ENCODE measurements at places on chromosomes 3 and 15.

DNA sequence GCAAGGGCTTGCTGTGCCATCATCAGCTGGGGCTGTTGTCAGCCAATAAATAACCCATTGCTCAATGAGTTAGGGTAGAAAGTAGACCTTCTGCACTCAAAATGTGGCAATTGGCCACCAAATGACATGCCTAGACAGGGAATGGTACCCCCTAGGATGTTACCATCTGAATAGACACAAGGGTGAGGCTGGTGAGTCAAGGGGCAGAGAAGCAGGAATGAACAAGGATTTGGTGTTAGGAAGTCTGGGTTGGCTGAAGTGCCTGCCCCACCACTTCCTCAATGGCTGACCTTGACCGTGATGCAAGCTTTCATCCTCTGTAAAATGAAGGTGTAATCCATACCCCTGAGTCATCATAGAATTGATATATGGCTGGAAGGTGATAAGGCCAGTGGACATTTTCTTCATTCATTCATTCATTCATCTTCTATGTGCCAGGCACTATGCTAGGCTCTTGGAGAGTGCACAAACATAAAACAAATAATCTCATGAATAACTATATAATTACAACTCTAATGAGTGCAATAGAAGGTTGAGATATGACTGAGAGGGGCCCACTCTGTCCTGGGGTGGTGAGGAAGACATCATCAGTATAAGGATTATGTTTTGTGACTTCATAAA lies 4.4 kb upstream of the CA12 start:
- no peak for DNase-seq

DNA sequence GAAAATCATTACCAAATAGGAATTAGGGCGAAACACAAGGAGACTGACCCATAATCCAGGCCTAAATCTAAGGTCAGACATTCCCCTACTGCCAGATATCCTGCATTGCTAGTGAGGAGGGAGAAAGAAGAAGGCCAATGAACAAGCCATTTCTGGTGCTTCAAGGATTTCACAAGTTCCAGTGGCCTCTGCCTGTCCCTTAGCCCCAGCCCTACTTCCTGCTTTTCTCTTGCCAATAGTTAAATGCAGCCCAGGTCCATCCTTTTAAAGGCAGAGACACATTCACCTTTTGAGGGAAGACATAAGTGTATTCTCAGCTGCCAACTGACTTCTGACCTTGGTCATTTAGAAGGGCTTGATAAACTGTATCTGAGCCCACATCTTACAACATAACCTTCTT lies 135.8 kb downstream of the ZNF621 start:
- no peak for DNase-seq

DNA sequence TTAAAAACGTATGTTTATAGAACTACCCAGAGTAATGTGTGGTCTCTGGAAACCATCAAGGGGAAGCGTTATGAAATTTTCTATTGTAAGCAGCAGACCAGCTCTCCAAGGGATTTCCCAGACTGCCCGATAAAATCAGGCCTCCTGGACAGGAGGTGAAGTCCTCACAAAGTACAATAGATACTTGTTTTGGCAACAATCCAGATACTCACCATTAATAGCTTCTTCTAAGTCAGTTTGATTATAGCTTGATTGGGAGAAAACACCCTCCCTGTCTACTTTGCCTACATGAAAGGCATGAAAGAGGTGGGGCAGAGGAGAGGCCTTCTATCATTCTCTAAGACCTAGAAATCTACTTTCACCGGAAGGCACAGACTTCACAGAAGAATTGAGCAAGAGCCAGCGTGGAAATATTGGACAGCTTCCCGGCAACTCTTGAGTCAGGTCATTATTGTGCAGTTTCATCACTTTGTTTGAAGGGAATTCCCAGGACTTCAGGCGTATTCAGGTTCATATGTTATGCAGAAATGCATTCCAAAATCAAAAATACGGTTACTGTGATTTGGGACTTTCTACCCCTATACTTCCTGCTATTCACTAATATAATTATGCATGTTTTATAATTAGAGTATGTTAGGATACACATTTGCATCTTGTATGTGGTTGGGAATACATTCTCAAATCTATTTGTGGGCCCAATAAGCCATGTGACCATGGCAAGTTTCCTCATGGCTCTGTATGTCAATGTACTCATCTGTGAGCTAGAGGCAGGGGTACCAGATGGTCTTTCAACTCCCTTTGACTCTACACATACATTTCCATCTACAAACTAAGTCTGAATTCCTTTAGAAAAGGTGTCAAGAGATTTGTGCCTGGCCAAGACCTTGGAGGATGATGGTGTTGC lies 103.5 kb downstream of the CD47 start:
- no peak for DNase-seq

DNA sequence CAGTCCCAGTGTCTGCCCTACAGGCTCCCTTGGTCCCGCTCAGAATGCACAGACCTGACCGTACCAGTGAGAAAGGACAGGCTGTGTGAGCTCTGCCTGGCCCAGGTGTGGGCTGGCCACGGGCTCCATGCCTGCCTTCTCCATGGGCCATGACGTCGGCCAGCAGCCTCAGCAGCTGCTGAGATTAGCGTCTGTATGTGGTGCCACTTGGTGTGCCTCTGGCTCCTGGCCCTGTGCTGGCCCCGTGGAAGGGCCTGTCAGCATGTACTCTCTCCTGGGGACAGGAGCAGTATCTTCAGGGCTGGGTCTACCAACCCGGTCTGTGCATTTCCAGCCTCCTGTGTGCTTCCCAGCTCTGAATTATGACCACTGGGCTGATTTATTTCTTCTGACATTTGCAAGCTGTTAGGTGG lies 25.7 kb downstream of the KLF13 start:
- DNase-seq, result no peak

DNA sequence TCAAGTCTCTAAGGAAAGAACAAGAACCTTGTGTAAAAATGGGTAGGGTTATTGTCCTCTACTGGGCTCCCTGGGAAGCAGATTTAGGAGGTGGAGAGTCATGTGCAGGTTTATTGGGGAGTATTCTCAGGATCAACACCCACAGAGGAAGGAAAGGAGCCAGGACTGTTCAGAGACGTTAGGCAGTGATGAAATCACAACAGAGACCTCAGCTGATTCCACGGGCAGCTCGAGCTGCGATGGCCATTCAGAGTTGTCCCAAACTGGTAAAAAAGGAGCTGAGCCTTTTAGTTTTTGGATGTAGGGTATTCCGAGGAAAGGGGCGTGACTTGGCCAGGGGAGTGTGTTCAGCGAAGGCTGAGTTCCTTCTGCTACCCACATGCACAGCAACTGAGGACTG lies 85.0 kb downstream of the RORA start:
- DNase-seq, result no peak

DNA sequence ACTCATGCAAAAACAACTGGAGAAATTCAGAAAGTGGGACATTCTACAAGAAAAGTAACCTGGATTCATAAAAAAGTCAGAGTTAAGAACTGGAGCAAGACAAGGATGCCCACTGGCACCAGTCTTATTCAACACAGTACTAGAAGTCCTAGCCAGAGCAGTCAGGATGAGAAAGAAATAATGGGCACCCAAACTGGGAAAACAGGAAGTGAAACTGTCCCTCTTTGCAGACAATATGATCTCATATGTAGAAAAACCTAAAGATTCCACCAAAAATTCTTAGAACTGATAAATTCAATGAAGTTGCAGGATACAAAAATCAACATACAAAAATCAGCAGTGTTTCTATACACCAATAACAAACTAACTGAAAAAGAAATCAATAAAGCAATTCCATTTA lies 37.4 kb downstream of the TXNRD3 start:
- no peak for DNase-seq

DNA sequence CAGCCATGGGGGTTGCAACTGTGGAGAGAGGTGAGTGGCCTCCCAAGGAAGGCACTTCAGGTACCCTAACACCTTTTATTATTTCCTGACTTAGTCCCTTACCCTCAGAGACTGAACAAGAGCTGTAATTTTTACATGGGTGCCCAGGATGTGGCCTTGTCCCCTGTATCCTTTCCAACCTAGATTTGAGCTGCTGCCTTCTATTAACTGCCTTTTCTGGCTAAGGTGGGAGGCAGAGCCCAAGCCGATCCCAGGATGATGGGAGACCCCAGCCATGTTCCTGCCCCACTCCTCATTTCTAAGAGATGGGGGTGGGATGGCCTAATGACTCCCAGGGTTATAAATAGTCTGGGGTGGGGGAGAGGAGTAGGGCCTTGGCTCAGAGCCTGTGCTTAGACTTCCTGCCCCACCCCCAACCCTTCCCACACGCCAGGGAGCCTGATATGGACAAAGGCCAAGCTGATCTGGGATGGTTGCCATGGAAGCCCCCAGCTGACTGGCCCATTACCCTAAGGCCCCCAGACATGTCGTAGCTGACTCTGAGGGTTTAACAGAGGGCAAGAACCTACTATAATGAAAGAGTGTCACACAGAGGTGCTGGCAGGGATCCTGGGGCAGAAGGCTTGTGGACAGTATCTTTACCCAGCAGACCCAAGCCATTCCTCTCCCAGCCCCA lies 1.9 kb downstream of the KLHDC8B start:
- no peak for DNase-seq

DNA sequence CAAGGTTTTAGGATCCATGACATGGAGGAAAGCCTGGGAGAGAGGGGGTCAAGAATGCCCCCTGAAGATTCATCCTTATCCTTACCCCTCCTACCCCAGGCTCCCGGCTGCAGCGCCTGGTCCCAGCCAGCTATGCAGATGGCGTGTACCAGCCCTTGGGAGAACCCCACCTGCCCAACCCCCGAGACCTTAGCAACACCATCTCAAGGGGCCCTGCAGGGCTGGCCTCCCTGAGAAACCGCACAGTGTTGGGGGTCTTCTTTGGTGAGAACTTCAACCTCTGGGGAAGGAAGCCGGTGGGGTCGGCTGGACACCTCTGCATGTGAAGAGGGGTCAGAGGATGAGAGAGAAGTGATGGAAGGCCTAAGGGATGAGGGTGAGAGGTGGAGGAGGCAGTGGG lies 4.3 kb downstream of the DUOX1 start:
- no peak for DNase-seq

GRCh38 chr3:10600296-10600714 lies 94.9 kb upstream of the ATP2B2 start:
- DNase-seq, result no peak

- no peak for DNase-seq
Observed at GRCh38 chr15:90539789-90540188, 10.1 kb downstream of the CRTC3 start.

DNA sequence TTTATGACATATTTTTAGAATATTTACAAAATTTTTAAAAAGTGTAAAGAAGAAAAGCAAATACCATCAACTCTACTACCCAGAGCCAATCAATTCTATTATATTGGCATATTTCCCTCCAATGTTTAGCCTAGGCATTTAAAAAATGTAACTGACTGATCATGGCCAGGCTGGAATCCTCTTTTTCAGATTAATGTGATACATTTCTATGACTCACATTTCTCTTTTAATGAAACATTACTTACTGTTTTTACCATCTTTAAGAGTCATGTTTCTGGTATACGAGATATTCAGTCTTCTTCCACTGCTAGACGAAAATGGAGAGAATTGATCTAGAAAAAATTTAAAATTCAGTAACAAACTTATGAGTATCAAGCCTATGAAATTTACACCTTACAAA lies 53.4 kb upstream of the DCUN1D1 start:
- DNase-seq, result no peak

GRCh38 chr15:69653846-69654245 lies 201.2 kb downstream of the RPLP1 start:
- DNase-seq, result no peak
